ENCODE measurements at places on chromosomes 3 and 15.

DNA sequence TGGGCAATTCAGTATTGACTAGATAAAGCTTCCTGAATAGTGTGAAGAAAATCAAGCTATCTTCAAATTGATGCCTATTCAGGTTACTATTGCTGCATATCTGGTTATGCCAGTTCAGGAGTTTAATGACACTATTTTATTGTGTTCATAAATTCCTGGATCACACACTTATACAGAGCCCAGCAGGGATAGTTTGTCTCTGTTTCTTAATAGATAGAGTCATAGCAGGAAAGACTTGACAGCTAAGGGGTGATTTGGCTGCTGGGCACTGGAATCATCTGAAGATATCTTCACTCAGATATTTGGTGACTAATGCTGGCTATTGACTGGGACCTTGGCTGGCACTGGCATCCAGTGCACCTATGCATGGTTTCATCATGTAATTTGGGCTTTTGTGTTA lies 187.8 kb downstream of the PYDC2 start:
- DNase-seq = no peak

- no peak for DNase-seq
Measured at GRCh38 chr15:82298520-82298919, 35.9 kb downstream of the SAXO2 start.

GRCh38 chr15:81093961-81094360 lies 40.1 kb upstream of the CFAP161 start:
- no peak for DNase-seq

DNA sequence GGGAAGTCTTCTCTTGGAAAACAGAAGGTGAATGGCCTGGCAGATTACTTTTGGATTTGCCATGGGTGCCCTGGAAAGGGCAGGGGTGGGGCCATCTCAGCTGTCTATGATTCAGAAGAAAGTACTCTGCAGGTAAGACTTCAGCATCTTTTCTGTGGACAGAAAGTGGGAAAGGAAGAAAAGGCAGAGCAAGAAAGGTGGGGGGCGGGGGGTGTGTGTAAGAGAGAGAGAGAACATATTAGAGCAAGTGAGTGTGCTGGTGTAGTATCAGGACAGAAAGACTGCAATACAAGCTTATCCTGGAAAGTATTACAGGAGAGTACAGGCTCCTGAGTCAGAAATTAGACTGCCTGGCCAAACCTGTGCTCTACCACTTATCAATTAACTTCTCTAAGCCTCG lies 5.5 kb downstream of the TAGLN3 start:
- DNase-seq = no peak

GRCh38 chr3:65060904-65061303 lies 373.1 kb upstream of the ADAMTS9 start:
- no peak for DNase-seq

- DNase-seq = no peak
Measured at GRCh38 chr3:182349951-182350517, 443.3 kb upstream of the ATP11B start.

GRCh38 chr3:3141939-3142338 lies 15.2 kb downstream of the TRNT1 start:
- DNase-seq = no peak

DNA sequence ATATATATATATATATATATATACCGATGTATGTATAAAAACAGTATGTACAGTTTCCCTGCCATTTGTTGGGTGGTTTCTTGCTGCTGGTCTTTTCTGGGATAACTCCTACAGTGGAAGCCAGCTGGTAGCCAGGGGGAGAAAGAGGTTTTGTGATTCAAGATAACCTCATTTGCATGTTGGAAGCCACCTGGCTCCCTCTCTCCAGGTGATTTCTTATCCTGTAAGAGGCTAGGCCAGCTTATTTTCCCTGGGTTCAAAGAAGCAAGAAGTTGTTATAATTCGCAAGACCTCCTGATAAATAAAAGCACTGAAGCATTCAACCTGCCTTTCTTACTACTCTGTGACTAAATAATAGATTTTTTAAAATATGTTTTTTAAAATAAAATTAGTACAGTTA lies 443.3 kb downstream of the VGLL3 start:
- no peak for DNase-seq

- no peak for DNase-seq
Measured at GRCh38 chr15:100472736-100473135, 56.0 kb downstream of the CERS3 start.

DNA sequence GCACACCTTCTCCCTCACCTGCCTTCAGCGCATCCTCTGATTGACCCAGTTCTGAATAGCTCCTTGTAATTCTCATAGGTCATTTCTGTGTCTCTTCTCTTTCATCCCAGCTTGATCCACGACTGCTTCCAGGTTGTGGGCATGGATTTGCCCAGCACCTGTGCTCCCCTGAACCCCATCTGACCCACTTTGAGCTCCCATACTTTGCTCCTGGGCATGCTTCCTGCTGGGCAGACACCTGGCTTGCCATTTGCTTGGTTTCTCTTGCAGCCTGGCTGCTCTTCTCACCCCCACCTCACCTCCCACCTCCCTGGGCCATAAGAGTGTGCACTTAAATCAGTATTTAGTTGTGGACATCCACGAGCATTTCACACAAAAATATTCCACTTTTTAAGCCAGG lies 635.5 kb downstream of the TBL1XR1 start:
- no peak for DNase-seq

- DNase-seq = no peak
Measured at GRCh38 chr3:169604568-169604967, 58.9 kb downstream of the MECOM start.

- DNase-seq = no peak
Measured at GRCh38 chr15:63497642-63498467, 6.5 kb upstream of the USP3 start.

DNA sequence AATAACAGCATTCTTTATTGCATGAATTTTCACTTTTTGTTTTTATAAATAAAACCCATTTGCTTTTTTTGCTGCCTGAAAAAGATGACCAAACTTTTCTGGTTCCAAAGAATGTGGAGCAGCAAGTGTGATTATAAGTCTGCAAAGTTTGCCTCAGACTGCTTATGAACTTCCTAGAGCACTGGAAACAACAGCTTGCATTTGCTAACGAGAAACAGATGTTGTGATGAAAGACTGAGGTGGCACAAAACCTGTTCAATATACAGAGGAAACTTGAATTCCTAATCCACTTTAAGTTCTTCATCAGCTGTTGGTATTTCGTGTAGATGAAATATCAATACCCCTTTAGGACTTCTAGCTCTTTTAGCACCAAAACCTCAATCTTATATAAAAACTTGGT lies 9.3 kb downstream of the ZPLD1 start:
- DNase-seq = no peak

GRCh38 chr3:54476891-54477290 lies 354.5 kb downstream of the CACNA2D3 start:
- no peak for DNase-seq

GRCh38 chr3:13325892-13326443 lies 94.2 kb downstream of the NUP210 start:
- DNase-seq = no peak

GRCh38 chr15:100265641-100266035 lies 76.1 kb downstream of the ADAMTS17 start:
- DNase-seq = no peak

DNA sequence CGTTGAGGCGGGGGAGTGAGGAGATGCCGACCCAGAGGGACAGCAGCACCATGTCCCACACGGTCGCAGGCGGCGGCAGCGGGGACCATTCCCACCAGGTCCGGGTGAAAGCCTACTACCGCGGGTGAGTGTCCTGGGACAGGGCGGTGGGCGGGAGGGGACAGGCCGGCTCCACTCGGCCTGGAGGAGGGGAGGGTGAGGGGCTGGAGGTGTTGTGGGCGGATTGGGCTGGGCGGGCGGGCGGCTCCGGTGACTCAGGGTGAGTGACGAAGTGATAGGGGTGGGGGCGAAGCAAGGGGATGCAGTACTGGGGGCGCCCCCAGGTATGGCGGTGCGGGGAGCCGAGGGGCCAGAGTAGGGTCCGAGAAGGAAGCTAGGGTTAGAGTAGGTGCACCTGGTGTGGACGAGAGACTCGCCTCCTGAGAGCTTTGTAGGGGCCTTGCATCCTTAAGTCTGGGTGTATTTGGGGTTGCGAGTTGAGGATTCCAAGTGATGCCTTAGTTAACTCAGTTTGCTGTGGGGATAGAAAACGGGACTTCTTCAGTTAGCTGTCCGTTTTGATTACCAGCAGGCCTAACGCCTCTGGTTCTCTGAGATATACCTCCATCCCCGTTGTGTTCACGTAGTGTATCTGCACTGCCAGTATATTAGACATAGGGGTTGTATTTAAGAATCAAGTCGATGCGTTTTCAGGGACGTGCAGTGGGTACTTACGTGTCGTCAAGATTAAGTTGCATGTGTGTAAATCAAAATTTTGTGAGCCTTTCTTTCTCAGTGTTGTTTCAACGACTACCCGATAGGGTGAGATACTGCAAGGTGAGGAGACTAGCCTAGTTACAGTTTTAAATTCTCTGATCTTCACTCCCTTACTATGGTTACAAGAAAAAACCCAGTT lies 670 bp downstream of the PRKCI start:
- DNase-seq = no peak

GRCh38 chr3:8503871-8504610 lies 2.4 kb downstream of the LMCD1 start:
- no peak for DNase-seq

- DNase-seq = no peak
Measured at GRCh38 chr3:128336337-128337156, 130.1 kb downstream of the DNAJB8 start.

DNA sequence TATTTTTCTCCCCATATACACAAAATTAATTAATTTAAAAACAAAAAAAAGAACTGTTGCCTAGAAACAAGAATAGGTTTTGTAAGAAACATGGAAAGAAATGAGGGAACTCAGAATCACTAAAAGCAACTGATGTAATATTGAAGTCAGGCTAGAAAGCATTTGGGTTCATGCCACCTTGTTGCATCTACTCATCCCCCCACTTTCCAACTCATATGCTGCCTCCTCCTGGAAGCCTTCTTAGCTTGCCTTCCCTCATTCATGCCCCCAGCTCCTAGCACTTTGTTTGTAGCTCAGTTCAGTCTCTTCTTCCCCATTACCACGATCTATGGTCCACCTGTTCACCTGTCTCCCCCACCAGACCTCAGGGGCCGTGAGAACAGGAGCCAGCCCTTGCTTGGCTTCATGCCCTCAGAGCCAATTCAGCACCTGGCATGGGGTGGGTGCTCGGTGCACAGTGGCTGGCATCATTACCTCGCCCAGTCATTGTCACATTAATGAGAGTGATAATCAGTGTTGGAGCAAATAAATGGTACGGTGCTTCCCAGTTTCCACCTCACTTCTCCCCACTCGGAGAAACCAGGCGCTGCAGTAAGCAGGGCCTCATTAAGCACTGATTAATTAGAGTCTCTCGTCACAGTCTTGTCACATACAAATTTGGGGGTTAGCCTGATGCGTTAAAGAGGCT lies 62.4 kb upstream of the SLC6A1 start:
- DNase-seq = no peak

DNA sequence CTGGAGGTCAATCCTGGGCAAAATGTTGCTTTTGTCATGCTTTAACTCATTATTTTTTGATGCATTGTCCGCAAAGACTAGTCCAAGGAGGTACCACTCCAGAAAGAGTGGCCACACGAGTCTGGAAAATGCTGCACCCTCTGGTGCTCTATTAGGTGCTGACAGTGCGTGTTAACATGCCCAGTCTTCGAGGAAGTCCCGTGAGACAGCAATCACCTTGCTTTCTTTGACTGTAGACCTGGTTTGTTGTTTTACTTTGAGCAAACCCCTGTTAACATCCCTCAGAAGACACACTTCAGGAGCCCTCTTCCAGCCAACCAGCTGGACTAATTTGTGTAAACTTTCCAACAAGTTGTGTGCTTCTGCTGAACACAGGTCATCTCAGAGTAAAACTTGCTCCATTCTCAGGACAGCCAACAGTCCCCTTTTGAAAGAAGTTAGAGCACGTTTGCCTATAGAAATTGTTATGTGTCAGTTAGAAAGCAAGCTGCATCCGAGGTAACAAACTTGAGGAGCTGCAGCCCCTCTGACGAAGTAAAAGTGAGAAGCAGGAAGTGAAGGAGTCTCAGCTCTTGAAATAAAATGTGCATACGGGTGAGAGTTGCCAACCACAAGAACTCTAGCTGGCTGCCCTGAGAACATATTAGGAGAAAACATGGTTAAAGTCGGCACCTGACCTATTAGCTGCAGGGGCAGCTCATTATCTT lies 205.0 kb downstream of the LPP start:
- no peak for DNase-seq

DNA sequence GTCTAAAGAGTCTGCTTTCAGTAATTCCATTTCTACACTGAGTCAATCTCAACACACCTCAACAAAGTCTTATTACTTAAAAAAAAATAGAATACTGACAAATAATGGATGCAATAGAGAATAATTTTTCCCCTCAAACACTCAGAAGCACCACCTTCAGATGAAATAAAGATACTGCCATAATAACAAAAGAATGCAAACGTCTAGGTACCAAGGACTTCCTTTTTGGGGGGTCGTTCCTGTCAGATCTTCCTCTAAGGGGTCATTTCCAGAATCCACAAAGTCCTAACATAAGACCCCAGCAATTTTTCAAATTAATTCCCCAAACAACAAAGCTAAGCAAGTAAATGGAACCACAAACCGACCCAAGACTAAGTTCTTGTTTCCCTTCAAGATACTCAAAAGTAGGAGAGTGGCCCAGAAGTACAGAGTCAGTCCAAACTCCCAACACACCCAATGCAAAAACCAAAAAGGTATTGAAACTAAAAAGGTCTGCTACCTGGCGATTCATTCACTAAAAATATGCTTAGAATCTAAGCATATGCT lies 1.3 kb downstream of the RYK start:
- no peak for DNase-seq

GRCh38 chr3:134054231-134054630 lies 24.5 kb upstream of the SLCO2A1 start:
- no peak for DNase-seq

- no peak for DNase-seq
Measured at GRCh38 chr15:95601525-95601924, 729.0 kb upstream of the NR2F2 start.

GRCh38 chr15:79617071-79617470 lies 184.9 kb downstream of the MINAR1 start:
- no peak for DNase-seq

DNA sequence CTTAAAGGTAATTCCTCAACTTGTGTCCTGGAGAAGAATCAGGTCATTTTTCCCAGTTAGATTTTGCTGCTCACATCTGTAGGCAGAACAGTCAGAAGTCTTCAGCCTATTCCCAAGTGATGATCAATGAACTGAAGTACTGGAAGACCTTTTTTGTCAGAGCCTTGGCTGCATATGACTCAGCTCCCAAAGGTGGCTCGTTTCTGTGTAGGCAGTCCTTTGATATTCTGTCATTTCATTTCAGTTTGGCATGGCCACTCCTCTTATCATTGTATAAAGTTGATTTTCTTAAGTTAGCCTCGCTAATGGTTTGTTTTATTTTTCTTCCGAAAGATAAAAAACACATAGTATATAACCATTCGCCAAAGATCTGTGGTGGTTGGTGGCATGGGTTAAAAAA lies 90.7 kb downstream of the KLHL25 start:
- no peak for DNase-seq

DNA sequence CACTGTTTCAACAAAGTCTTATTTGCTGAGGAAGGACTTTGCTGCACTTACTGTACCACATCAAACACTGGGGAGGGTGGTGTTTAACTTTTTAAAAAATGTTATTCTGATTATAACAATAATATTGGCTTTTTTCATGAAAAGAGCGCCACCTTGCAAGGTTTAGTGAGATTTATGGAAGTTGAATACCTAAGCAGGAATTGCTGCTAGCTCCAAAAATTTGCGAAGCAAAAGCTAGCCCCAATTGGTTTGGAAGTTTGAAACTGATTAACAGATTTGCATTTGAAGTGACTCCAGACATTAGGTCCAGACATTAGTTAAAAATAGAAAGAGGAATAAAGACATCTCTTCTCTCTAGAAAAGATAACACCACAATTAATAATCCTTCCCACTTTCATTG lies 6.7 kb downstream of the ZIC1 start:
- DNase-seq = no peak

- no peak for DNase-seq
Measured at GRCh38 chr3:139577346-139577745, 37.8 kb upstream of the RBP1 start.

Measured in NCI-H1436 treated with DMSO at 0.1 percent for 48 hours (cell line).